ENCODE measurements at places on chromosomes 3 and 15.

DNA sequence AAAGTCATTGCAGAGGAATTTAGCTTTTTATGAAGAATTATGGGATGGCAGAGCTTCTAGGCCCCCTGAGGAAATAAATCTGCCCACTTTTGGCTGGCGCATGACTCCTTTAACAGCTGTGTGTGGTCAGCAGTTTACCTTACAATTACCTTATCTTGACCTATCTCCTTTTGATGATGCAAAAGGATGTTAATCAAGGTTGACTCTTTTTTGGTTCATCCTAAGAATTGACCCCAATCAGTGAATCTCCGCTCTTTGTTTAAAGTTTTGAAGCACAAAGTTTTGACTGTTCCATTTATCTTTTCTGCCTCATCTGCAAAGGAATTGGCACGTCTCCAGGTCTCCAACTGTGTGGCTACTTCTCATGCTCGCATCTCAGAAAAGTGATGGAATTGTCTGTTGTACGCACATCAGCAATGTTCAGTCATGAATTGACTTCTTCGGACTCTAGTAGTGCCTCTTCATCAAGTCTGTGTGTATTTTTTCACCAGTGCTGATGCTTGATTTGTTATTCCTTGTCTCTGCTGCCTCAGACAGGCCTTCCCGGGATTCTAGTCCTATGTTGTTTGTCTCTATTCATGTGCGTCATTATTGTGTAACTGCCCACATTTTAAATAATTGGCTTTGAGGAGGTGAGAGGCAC, 196.2 kb upstream of the CFAP20DC start:
- DNase-seq: no peak

DNA sequence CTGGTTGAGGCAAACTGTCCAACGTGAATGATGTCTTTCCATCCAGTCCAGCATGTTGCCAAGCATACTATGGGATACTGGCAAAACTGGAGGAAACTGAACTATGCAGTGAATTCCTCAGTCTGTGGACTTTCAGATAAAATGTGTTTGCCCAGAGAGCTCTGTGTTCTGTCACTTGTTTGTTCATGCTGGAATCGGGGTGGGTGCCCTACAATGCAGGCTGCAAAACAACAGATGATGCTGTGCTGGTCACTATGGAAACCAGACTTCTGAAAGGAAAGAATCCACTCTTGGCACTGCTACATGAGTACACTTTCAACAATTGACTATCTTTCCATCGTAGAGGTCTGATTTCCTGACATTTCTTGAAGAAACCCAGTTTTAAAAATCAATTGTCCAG, 272.5 kb upstream of the ARHGEF26 start:
- no peak for DNase-seq

DNA sequence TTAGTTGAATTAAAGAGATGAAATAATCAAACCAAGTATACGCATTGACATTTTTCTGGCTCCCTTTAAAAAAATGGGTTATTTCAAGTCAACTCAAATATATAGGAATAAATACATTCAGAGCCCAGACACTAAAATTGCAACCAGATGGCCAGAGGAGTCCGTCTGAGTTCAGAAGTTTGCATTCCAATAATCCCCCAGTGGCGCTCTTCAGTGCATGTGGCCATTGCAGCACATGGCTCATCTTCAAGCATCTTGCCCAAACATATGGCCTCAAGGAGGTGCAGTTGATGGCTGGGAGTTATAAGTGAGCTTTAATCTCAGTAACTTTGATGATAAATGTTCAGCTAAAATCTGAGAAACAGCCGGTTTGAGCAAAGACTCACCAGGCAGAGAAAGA, 295.8 kb upstream of the LRRN1 start:
- DNase-seq: no peak

- DNase-seq: no peak
Measured at GRCh38 chr3:156675830-156676767, 1.7 kb downstream of the TIPARP start.

DNA sequence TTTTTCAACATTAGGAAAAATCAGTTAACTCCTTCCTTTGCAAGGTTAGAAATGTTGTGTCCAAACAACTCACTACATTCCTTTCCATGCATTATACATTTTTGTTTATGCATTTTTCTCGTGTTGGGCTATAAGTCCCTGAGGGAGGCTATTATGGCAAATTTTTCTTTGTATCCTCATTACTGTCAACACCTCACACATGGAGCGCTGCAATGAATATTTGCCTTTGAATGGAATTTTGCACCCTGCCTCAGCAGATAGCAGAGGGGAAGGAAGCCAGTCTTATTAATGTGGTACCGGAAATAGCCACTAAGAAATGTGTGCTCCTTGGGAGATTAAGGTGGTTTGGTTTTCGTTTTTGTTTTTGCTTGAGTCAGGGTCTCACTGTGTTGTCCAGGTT, 134.7 kb downstream of the THSD4 start:
- no peak for DNase-seq

- no peak for DNase-seq
Measured at GRCh38 chr3:89260721-89261120, 153.3 kb downstream of the EPHA3 start.

DNA sequence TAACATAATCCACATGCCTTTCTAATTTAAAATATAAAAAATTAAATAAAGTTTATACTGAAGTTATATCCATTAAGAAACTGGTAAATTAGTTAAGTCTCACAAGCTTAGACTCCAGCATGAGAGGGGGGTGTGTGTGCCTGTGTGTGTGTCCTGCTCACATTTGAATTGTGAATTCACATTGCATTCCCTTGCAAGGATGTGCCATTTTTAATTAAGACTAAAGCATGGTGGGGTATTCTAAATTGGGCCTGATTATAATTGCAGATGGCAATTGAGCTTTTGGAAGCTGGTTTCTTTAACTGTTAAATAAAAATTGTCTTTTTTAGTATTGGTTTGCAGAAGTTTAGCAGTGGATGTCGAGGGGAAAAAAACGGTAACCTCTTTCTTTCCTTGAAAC, 56.9 kb downstream of the PTPRG start:
- no peak for DNase-seq

All from NCI-H1930 (cell line).